Activated naive CD4-positive, alpha-beta T cell treated with Interleukin-2 at 50 U/mL for 16 hours (primary cell): ENCODE measurements at places on chromosomes 7 and 10.

DNA sequence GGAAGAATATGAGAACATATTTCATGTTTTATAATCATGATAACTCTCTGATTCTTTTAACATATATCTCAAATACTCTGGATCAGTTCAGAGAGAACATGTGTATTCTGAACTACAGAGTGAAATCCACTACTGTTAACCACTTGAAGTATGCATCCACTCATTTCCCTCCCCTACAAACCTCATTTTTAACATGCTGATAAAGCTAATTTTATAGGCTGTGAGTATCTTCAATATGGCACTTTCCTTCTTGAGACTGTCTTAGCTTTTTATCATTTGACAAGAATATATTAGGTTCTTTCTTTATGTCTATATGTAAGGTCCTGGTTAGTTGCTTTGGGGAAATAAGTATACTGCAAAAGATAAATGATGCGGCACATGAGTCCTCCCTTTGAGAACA is 154.8 kb downstream of the MLLT10 start:
- no peak for DNase-seq

GRCh38 chr7:130358471-130358870 is 13.9 kb downstream of the CPA5 start:
- no peak for DNase-seq

GRCh38 chr10:60023155-60023877 is 117.0 kb upstream of the CCDC6 start:
- no peak for DNase-seq

GRCh38 chr10:49277973-49278372 is 21.0 kb upstream of the C10orf71 start:
- no peak for DNase-seq

DNA sequence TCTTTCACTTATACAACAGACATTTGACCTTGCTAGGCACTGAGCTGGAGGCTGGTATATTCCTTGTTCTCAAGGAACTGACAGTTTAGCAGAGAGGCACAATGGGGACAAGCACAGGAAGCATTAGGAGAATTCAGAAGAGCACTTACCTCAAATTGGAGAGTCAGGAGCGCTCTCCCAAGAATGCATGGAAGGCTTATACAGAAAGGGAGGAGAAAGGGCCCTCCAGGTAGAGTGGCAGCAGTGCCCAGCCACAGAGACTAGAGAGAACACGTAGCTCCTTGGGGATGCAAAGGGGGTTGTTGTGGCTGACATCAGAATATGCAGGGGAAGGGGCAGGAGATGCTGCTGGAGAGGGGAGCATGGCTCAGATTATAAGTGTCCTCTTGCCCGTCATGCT is 78.2 kb upstream of the MKLN1 start:
- no peak for DNase-seq

GRCh38 chr7:158771213-158771834 is 58.0 kb downstream of the ESYT2 start:
- DNase-seq: no peak

DNA sequence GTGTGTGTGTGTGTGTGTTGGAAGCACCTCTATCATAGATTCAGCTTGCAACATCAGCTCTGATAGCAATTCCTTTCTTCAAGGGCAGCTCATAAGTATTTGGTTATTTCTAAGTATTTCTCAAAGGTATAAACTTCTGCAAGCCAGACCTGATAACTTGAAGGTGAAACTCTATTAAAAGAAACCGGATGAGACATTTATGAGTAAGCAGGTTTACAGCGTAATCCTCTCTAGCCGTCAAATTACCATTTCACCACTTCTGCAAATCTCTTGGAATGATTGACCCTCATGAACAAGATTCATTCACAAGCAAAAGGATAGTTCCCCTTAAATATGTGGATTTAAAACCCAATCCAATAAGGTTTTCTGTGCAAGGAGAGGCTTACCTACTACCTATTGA is 23.1 kb downstream of the PDE1C start:
- DNase-seq: no peak
